ENCODE measurements at places on chromosomes 2 and 18. TPM values are rescaled to one million over a fixed set of nuclear protein-coding genes. Genes with fewer than 3 reads are reported as not detected.

AGXT gene
- 1.4 TPM for total RNA-seq

G6PC2 gene
- total RNA-seq = not detected

UGT1A5 gene
- not detected for total RNA-seq

TFPI gene
- 86.1 TPM for total RNA-seq

DUSP19 gene
- 2.8 TPM for total RNA-seq

PDE11A gene
- total RNA-seq = not detected

TANC1 gene
- 72.5 TPM for total RNA-seq

ZNF638 gene
- total RNA-seq = 123 TPM
